ENCODE measurements at places on chromosomes 3 and 15.

GRCh38 chr3:15819576-15819975 is 21.8 kb upstream of the ANKRD28 start:
- DNase-seq: no peak

- DNase-seq: no peak
These were observed 762.2 kb upstream of the ALCAM start for GRCh38 chr3:104604326-104605010.

GRCh38 chr15:101807345-101807945 is 4.1 kb downstream of the OR4F6 start:
- peak; percentile 36 for DNase-seq

DNA sequence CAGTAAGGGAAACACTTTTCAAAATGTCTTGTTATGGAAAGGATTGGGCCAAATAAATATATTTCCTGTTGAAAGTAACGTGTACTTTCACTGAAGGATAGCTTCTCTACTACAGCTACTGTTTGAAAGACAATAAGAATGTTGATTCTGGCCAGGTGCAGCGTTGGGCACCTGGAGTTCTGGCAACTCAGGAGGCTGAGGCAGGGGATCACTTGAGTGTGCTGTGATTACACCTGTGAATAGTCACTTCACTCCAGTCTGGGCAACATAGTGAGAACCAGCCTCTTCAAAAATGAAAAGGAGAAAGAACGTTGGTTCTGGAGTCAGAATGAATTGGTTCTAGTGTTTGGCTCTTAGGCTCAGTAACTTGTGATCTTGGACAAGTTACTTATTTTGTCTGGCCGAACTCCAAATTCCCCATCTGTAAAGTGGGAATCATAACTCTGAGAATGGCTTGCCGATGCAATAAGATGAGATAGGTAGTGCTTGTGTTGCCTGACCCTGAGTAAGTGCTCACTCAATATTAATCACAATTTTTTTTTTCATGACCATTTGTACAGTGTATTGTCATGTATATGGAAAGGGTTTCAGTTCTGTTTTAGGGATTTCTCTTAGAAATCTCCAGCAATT is 310.8 kb downstream of the PTPRG start:
- DNase-seq: no peak

DNA sequence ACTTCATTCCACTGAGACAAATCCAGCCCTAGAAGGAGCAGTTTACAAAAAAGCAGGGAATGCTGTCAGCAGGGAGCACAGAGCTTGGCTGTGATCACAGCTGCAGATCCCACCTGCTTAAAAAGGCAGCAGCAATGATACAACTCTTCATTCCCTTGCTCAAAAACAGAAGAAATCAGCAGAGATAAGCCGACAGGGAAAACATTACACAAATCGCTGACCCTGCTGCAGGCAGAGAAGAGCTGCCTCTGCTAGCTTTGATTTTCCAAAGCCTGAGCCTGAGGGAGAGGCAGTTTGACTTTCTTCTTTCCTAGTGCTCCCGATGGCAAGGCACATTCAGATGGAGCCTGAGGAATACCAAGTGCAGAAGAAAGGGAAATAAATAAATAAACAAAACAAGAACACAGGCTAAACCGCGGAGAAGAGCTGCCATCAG is 80.2 kb downstream of the SHQ1 start:
- DNase-seq: no peak

DNA sequence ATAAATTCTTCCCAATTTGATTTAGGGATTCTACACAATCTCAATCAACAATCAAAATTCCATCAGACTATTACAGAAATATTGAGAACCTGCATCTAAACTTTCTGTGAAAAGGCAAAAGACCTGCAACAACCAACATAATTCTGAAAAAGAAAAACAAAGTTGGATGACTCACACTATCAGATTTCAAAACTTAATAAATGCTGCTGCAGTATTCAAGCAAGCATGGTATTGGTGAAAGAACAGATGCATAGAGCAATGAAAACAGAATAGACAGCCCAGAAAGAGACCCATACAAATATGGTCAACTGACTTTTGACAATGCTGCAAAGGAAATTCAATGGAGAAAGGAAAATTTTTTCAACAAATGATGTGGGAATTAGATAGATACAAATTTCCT is 477.1 kb upstream of the NR2F2 start:
- no peak for DNase-seq

Measured in BJ (cell line).